ENCODE measurements at places on chromosomes 12 and 14.

- no peak for DNase-seq
These were observed 21.6 kb downstream of the PYM1 start for GRCh38 chr12:55906056-55906455.

GRCh38 chr14:35932659-35933159, 106.6 kb downstream of the BRMS1L start:
- no peak for DNase-seq

- DNase-seq = no peak
These were observed 883 bp downstream of the FOXJ2 start for GRCh38 chr12:8033153-8034044.

DNA sequence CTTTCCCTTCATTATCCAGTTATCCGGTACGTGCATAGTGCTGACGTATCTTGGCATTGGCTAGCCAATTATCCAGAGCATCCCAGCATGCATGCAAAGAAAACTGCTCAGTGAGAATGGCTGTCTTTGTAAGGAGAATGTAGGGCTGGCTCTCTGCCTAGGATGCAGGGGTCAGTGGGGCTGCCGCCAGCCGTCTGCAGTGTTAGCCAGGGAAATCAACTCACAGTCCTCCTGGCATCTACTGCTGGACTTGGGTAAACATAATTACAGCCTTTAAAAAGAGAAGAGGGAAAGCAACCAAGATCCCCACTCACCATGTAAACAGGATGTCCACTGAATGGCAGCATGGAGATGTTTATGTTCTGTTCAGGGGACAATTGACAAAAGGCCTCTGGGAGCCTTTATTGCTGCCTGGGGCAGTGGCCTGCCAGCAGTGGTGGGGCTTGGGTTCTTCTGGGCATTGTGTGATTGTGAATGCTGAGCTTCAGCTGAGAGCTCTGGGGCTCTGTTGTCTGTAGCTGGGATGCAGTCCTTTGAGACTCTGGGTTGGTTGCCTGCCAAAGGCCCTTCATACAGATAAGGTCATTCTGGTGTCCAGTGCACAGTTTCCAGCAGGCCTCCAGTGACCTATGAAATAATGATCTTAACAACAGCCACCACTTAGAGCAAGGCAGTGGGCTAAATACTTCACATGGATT, 121.8 kb downstream of the TBC1D30 start:
- DNase-seq = no peak

- DNase-seq = no peak
These were observed 677 bp downstream of the C12orf75 start for GRCh38 chr12:105330931-105331804.

GRCh38 chr12:77213319-77213718, 147.9 kb upstream of the E2F7 start:
- no peak for DNase-seq

- DNase-seq = no peak
These were observed 10.8 kb upstream of the CNIH1 start for GRCh38 chr14:54451961-54452360.

GRCh38 chr12:26124446-26125399, at the start of gene BHLHE41:
BHLHE41 (minus strand) TSS chr12:26125037; CDS start chr12:26124779, 258 bp downstream.
- no peak for DNase-seq

DNA sequence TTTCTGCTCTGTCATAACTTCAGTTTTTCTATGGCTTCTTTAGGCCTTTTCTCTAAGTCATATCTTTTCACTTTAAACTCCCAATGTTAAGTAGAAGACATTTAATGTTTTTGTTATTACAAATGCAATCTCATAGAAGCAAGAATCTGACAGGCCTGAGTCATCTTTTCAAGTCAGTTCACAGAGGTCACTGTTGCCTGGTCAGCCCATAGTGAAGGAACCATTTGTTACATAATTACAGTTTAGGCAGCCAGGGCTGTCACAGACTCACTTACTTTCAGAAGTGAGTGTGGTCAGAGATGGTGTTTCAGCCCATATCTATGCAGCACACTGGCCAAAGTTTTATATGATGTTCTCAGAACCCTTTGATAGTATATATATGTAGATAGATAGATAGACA, 46.5 kb downstream of the CCER1 start:
- DNase-seq = no peak

DNA sequence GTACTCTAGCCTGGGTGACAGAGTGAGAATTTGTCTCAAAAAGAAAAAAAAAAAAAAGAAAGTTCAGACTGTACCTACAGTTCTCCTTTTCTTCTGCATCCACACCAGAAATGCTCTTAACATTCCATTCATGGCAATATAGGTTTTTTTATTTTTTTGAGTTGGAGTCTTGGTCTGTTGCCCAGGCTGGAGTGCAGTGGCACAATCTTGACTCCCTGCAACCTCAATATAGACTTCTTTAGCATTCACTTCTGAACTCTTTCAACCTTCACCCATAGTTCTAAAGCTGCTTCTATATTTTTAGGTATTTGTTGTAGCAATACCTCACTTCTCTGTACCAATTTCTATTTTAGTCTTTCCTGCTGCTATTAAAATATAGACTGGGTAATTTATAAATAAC, 1095.7 kb downstream of the FLRT2 start:
- DNase-seq = no peak

All from stimulated activated CD8-positive, alpha-beta memory T cell treated with anti-CD3 and anti-CD28 coated beads, Interleukin-15, amount 100 ng/mL, for 1 hour (primary cell).